ENCODE measurements at places on chromosomes 6 and 20. TPM values are rescaled to one million over a fixed set of nuclear protein-coding genes. Genes with fewer than 3 reads are reported as not detected.
A peak's percentile ranks its signal among the peaks of the same experiment; 100 is the strongest.

DNA sequence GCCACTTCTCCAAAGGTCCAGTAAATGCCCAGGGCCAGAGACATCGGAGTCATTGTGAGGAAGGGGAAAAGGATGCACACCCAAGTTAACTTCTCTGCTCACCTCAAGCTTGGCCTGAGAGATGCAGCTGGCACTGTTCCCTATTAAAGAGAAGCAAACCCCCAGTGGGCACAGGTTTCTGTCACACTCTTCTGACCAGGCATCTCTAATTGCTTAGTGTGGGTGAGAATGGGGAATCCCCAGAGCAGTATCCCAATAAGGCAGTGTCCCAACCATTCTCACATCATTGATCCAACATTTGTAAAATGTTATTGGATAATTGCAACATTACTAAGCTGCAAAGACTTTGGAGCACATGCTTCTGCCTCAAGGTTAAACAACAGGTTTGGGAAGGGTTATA, 232.3 kb downstream of the ADGRG6 start:
- DNase-seq, result no peak
- no peaks in the 10 kb centered on the region for H3K4me1 ChIP-seq
- no peak overlapping the region for H3K4me3 ChIP-seq
- H3K27ac ChIP-seq, result no peak overlapping the region

DNA sequence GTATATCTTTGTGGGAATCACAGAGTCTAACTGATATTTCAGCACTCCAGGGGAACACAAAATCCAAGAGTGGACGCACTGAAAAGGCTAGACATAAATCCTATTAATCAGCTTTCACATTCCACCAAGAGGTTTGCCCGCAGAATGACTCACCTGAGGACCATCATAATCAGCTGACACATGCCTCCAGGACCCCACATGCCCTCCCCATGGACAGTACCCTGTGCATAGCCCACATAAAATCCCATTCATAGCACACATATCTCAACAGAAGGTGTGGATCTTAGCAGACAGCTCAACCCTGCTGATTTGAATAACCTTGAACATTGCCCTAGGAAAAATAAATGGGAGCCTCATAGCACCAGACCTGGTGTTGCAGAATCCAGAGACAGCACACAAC, 246.8 kb upstream of the TENT5A start:
- H3K27ac ChIP-seq, result no peak overlapping the region
- no peaks in the 10 kb centered on the region for H3K4me1 ChIP-seq
- H3K27me3 ChIP-seq, result no peaks in the 10 kb centered on the region

GRCh38 chr6:87660226-87660911, 41.7 kb downstream of the AKIRIN2 start:
- no peak overlapping the region for H3K4me3 ChIP-seq
- no peak overlapping the region for H3K27ac ChIP-seq
- peaks cover 21% of the 10 kb centered on the region for H3K4me1 ChIP-seq
- DNase-seq, result no peak
- H3K36me3 ChIP-seq, result peaks cover 3% of the 10 kb centered on the region
- H3K27me3 ChIP-seq, result no peaks in the 10 kb centered on the region

DNA sequence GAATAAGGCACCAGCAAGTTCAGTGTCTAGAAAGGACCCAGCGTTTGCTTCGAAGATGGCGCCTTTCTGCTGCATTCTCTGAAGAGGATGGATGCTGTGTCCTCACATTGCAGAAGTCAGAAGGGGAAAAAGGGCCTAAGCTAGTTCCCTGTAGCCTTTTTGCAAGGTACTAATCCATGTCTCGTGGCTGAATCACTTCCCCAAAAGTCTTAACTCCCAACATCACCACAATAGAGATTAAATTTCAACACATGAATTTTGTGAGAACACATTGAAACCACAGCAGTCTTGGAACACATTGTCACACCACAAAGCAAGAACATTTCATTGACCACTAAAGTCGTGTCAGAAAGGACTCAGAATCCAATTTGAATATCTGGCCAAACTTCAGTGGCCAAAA, 42.1 kb downstream of the KLHL31 start:
- no peaks in the 10 kb centered on the region for H3K27me3 ChIP-seq
- DNase-seq, result no peak
- no peak overlapping the region for H3K4me3 ChIP-seq
- H3K4me1 ChIP-seq, result no peaks in the 10 kb centered on the region

GRCh38 chr6:112437058-112437457, 89.9 kb downstream of the RFPL4B start:
- DNase-seq, result no peak
- no peak overlapping the region for H3K27ac ChIP-seq

GRCh38 chr6:75101896-75102295, 104.0 kb downstream of the COL12A1 start:
- H3K4me1 ChIP-seq, result no peaks in the 10 kb centered on the region
- no peak overlapping the region for H3K27ac ChIP-seq
- DNase-seq, result no peak

- no peak overlapping the region for H3K27ac ChIP-seq
- H3K4me3 ChIP-seq, result no peak overlapping the region
- no peaks in the 10 kb centered on the region for H3K27me3 ChIP-seq
- peaks cover 23% of the 10 kb centered on the region for H3K36me3 ChIP-seq
Observed at GRCh38 chr6:30915591-30915946, 1.5 kb downstream of the VARS2 start.

GRCh38 chr6:141532211-141532610, 600.5 kb upstream of the GJE1 start:
- no peak overlapping the region for H3K4me3 ChIP-seq
- H3K36me3 ChIP-seq, result no peaks in the 10 kb centered on the region
- no peaks in the 10 kb centered on the region for H3K4me1 ChIP-seq
- no peak for DNase-seq
- no peak overlapping the region for H3K27ac ChIP-seq

GRCh38 chr6:83985308-83985713, 48.3 kb upstream of the MRAP2 start:
- H3K4me3 ChIP-seq, result no peak overlapping the region
- no peak for DNase-seq
- H3K36me3 ChIP-seq, result no peaks in the 10 kb centered on the region
- no peaks in the 10 kb centered on the region for H3K27me3 ChIP-seq
- no peaks in the 10 kb centered on the region for H3K4me1 ChIP-seq

- H3K4me1 ChIP-seq, result peaks cover 12% of the 10 kb centered on the region
- DNase-seq, result no peak
- no peak overlapping the region for H3K27ac ChIP-seq
- no peak overlapping the region for H3K4me3 ChIP-seq
Observed at GRCh38 chr6:3743541-3743940, 8.0 kb downstream of the PXDC1 start.

DNA sequence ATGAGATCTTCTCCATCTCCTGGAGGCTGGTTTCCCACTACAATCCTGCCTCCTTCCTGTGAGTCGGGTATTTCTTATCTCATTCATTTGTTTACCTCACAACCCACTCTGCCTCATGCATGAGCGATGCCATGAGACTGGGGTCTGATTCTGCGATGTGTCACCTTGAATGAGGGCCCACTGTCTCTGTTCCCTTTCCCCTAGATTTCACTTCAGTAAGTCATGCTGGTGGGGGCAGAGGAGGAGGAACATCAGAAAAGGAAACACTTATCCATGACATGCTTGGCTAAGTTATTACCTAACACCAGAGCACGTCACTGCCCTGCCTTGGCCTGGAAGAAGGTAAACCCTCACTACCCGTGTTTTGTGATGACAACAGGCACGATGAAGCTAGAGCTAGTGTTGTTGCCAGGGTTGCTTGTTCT, 337.4 kb upstream of the PRDM1 start:
- H3K4me3 ChIP-seq, result no peak overlapping the region
- H3K4me1 ChIP-seq, result no peaks in the 10 kb centered on the region
- H3K27ac ChIP-seq, result no peak overlapping the region
- H3K36me3 ChIP-seq, result no peaks in the 10 kb centered on the region

GRCh38 chr6:24391756-24392405, 10.9 kb upstream of the MRS2 start:
- H3K36me3 ChIP-seq, result no peaks in the 10 kb centered on the region
- H3K4me1 ChIP-seq, result no peaks in the 10 kb centered on the region
- H3K27me3 ChIP-seq, result no peaks in the 10 kb centered on the region
- no peak for DNase-seq
- H3K27ac ChIP-seq, result no peak overlapping the region

- no peak overlapping the region for H3K27ac ChIP-seq
- no peaks in the 10 kb centered on the region for H3K4me1 ChIP-seq
Observed at GRCh38 chr6:148272597-148272996, 70.0 kb upstream of the SASH1 start.

- peak; percentile 44 for DNase-seq
- H3K36me3 ChIP-seq, result no peaks in the 10 kb centered on the region
- H3K4me1 ChIP-seq, result no peaks in the 10 kb centered on the region
- H3K27me3 ChIP-seq, result no peaks in the 10 kb centered on the region
Observed at GRCh38 chr20:19995220-19995863, 21.8 kb upstream of the NAA20 start.

Gene DPPA5
- polyA plus RNA-seq, result not detected

Gene HLA-DQB1
- polyA plus RNA-seq, result 1.4 TPM

Gene PRSS16
- 3.3 TPM for polyA plus RNA-seq

Gene ZBP1
- 18.0 TPM for polyA plus RNA-seq

Gene FILIP1
- not detected for polyA plus RNA-seq

Gene HLA-DPA1
- polyA plus RNA-seq, result 40.0 TPM

Measured in CD4-positive, alpha-beta memory T cell (primary cell).